ENCODE measurements at places on chromosomes 16 and 17.

GRCh38 chr17:45427181-45427835, 5.4 kb downstream of the ARHGAP27 start:
- no peak for DNase-seq

- DNase-seq, result no peak
These were observed 12.5 kb upstream of the C1QTNF8 start for GRCh38 chr16:1108299-1109252.

- no peak for DNase-seq
These were observed 170.8 kb upstream of the ASIC2 start for GRCh38 chr17:33463887-33464286.

GRCh38 chr17:34178092-34178491, 77.0 kb upstream of the CCL2 start:
- no peak for DNase-seq

- no peak for DNase-seq
These were observed 57.8 kb upstream of the LYRM9 start for GRCh38 chr17:27950995-27951394.

- no peak for DNase-seq
These were observed 12.8 kb downstream of the ATPAF2 start for GRCh38 chr17:18025945-18026776.

DNA sequence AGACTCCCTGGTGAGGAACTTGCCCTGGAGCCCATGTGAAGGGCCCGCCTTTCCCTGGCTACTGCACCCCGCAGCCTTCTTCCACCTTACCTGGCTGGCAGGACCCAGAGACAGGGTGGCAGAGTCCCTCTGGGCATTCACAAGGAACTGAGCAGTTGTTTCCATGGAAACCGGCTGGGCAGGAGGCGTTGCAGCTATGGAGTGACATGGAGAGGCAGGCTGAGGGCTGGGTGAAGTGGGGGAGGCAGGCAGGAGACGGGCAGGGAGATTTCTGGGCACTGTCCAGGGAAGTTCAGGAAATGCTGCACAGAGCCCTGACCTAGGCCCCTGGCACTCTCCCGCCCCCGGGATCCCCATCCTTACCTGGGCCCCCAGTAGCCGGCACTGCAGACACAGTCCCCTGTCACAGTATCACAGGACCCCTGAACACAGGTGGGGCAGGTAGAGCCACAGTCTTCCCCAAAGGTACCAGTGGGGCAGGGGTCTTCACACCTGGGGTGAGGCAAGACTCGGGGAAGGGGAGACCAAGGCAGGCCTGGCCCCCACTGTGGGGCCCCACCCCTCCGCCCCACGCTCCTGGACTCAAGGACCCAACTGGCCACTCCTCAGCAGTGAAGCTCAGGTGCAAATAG, 5.9 kb downstream of the SCARF1 start:
- no peak for DNase-seq

GRCh38 chr17:57603546-57603945, 141.6 kb downstream of the CCDC182 start:
- no peak for DNase-seq

DNA sequence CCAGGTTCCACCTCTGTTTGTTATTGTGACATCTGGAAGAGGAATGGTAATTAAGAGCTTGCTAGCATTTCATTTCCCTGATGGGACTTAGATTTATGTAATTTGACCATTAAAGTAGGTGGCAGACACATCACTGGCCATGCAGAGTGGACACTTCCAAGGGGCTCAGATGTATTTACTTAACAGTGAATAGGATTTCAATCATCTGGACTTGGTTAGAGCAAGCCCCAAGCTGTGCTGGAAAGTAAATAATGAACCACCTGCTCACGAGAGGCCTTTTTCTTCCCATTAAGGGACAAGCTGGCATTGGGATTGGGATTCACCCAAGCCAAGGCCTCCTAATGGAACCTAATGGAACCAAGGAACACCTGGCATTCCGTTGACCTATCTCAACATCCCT, 395.3 kb downstream of the HS3ST4 start:
- no peak for DNase-seq

- DNase-seq, result no peak
These were observed 51.4 kb upstream of the LHX1 start for GRCh38 chr17:36885771-36886377.

DNA sequence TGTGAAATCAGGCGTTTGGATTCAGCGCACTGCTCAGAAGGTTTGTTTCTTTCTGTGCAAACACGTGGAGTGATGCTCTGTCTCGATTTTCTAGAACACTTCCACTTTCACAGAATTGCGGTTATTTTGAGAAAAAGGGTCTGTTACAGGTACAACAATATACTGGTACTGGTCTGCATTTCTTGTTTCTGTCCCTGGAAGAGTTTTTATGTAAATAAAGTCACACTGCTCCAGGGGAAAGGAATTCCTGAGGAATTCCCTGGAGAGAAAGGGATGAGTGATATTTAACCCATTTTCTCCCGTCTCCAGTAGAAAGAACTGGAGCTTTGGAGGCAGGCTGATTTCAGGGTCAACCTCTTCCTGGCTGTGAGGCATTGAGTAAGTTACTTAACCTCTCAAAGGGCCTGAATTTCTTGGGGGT, 16.2 kb upstream of the RMI2 start:
- peak; percentile 71 for DNase-seq

DNA sequence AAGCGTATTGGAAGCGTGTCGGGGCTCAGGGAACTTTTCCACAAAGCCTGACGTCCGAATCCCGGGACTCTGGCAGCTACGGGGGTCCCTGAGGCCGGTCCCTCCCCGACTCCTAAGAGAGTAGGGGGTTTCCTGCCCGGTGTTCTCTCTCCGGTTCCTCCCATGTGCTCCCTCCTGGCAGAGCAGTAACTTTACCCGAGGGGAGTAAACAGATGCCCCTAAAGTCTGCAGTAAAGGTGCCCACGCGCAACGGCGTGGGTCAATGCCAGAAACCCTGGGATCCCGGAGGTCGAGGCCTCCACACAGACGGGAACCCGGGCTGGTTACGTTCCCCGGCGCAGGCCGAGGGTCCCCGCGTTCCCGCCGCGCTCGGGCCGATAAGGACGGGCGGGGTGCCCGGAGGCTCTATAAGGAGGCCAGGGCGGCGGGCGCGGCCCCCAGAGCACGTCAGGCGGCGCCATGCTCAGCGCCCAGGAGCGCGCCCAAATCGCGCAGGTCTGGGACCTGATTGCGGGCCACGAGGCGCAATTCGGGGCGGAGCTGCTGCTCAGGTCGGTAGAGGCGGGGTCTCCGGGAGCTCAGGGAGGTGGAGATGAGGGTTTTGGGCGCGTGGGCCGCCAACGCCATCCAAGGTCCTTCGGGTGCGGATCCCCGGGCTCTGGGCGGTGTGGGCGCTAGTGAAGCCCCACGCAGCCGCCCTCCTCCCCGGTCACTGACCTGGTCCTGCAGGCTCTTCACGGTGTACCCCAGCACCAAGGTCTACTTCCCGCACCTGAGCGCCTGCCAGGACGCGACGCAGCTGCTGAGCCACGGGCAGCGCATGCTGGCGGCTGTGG, at the start of gene HBM:
HBM (plus strand) TSS at position 440 of the 836 bp plus-strand sequence; CDS start at position 460, 20 bp downstream.
- DNase-seq, result no peak

DNA sequence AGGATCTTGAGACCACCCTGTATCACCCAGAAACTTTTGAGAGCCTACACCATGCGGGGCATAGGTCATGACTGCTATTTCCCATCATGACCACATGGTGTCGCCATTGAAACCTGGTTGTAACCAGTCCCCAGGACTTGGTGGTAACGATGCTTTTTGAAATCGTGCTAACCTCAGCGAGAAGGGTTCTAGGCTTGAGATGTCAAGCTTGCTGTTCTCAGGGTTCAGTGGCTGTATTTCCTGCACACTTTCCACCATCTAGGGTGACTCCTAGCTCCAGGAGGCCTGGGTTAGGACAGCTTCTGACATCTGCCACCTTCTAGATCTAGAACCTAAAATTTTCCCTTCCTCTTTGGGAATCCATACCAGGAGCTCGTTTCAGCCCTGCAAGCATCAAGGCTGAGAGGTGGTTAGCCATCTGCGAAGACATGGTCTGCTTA, 13.0 kb upstream of the SPNS3 start:
- DNase-seq, result peak; percentile 58

DNA sequence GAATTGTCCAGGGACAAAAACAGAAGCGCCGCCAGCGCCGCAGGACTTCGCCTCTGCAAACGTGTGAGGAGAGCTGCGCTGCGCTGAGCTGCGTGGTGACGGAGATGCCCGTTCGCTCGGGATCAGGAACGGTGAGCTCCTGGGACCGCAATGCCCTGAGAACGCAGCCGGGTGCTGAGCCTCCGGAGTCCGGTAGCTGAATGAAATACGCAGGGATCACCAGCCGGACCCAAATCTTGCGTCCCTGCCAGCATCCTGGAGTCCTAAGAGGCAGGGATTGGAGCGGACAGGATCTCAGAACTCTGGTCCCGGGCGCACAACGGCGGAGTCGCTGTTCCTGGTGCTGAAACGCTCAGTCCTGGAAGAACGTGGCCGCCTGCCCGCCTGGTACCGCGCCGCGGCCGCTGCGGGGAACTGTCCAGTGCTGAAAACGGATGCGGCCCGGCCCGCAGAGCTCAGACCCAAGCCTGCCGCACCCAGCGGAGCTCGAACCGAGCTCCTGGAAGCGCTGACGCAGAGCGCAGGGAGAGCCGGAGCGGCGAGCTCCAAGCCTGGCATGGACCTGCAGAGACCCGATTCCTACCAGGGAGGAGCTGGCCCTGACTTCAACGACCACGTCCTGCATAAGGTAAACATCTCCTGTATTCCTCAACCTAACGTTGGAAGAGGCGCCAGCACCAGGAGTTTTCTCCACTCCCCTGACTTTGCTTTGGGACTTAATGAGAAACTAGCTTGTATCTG, 41.5 kb downstream of the CD300LF start:
- peak; percentile 50 for DNase-seq

DNA sequence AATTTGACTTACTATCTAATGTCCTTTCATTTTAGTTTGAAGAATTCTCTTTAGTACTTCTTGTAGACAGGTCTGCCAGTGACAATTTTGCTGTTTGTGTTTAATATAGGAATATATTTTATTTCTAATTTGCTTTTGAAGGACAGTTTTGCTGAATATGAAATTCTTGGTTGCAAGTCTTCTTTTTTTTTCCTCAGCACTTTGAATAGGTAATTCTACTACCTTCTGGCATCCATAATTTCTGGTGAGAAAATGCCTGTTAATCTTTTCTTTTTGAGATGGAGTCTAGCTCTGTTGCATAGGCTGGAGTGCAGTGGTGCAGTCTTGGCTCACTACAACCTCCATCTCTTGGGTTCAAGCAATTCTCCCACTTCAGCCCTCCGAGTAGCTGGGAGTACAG, 25.2 kb upstream of the CCL22 start:
- no peak for DNase-seq

DNA sequence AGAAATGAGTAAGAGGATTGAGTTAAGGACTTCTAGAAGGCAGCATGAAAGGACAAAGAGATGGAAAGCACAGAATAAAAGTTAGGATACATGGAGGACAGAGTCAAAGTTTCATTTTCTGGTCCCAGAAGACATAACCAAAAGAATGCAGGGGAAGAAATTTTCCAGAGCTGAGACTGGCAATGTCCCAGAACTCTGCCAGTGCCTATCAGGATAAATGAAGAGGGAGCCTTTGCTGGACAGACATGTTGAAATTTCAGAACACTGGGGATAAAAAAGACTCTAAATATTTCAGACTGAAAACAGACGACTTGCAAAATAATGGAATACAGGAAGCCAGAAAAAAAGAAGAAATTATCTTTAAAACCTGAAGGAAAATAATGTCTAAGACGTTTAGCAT, 55.7 kb downstream of the NT5M start:
- DNase-seq, result no peak

DNA sequence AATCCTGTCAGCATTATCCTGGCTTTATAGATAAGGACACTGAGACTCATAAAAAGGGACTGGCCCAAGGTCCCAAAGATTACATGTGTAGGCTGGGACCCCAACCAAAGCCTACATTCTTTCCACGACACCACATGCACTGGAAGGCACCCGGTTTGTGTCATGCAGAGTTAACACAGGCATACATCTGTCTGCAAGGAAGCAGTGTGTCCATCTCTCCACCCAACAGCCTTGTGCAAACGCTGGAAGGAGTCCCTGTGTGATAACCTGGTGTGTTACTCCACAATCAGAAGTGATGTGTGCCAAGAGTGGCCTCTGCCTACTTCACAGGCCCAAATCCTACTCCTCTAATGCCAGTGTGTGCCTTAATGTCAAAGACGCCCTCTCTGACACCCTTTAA, 139.8 kb downstream of the PARN start:
- no peak for DNase-seq

DNA sequence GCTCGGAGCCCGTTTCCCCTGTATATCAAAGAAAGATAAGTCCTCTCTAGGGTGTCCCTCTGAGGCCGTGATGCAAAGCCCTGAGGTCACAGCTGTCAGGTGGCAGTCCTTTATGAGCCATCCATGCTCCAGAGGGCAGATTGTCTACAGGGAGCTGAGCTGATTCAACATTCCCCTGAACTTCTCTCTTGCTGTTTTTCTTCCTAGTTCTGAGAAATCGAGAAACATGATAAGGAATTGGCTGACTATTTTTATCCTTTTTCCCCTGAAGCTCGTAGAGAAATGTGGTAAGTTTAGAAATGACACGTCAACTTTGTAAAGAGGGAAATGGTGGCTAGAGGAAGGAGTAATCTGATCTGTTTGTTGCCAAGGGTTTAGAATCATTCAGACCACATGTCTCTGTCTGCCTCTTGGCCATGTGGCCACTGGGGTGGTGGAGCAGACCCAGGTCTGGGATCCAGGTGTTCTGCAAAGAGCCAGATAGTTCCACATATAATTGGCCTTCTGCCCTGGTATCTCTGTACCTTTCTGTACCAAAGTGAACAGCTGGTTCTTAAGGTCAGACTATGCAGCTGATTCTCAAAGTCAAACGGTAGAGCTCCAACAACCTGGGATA, 3.5 kb downstream of the CTNS start:
- DNase-seq, result no peak

GRCh38 chr17:73088561-73088960, 3.9 kb downstream of the SLC39A11 start:
- DNase-seq, result no peak

GRCh38 chr16:10126686-10127085, 55.5 kb downstream of the GRIN2A start:
- DNase-seq, result no peak

GRCh38 chr16:67857547-67858233, 10.2 kb upstream of the CENPT start:
- DNase-seq, result no peak

DNA sequence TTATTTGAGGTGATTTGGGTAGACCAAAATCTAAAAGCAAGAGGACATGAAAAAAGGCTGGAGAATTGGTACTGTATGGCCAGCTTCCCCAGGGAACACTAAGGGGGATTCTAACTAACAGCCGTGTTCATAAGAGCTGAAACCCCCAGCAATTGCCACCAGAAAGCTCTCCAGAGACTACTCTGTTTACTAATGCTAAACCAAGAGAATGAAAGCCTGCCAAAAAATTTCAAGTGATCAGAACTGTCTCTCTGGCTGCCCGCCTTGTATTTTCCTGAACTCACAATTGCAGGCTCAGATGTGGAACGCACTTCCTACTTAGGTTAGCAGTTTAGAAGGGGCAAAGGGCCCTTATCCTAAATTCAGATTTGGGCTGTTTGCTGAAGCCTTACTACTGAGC, 24.1 kb downstream of the MYH10 start:
- DNase-seq, result no peak
